ENCODE measurements at places on chromosomes 13 and 19.

- peak; percentile 29 for DNase-seq
Measured at GRCh38 chr13:98505217-98505616, 71.7 kb downstream of the STK24 start.

DNA sequence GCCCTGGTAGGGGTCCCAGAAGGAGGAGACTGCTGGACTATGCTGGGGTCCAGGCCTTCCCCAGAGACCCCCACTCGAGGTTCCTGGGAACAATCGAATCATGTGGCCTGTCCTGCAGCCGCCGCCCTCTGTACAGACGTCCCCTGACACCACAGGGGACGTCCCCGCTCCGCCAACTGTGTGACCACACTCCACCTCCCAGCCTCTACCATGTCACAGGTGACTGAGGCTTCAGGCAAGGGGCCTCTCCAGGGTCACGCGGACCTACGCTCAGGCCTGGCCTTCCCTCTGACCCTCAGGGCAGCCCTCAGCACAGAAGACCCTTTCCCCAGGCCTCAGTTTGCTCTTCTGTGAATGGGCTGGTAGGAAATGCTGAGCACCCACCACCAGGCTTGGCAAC is 13.1 kb upstream of the TMEM161A start:
- no peak for DNase-seq

DNA sequence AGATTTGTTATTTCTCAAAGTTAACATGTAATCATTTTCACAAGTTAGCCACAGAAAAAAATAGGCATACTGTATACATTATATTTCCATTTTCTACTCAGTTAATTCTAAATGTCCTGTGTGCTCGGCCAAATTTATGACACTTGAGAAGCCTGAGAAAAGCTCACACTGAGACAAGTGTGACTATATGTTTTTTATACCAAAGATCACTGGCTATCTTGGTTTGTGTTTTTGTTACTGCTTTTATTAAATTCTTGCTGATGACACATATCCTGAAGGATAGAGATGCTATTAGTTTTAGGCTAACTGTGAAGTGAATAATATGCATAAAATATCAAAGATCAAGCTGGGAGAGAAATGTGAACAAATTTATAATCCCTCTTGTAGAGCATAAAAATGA is 49.3 kb upstream of the IL17D start:
- no peak for DNase-seq

DNA sequence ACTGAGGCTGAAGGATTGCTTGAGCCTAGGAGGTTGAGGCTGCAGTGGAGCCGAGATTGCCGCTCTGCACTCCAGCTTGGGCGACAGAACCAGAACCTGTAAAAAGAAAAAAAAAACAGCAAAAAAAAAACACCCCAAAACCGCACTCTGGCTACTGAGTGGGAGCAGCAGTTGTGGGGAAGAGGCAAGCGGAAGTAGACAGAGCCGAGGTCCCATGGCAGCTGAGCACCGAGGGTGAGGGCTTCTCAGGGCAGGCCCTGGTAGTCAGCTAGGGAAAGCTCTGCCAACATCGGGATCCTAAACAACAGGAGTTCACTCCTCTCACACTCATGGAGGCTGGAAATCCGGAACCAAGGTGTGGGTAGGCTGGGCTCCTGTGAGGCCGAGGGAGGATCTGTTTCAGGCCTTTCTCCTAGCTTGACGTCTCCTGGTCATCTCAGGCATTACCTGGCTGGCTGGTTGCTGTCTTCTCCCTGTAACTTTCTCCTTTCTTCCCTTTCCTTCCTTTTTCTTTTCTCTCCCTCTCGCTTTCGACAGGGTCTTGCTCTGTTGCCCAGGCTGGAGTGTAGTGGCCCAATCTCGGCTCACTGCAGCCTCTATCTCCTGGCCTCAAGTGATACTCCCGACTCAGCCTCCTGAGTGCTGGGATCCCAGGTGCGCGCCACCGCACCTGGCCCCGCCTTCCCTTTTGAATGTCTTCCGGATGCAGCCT is 15.8 kb upstream of the LATS2 start:
- DNase-seq, result no peak

Measured in CD4-positive, alpha-beta T cell treated with Interleukin-6 for 4 hours (primary cell).